Stimulated activated CD8-positive, alpha-beta memory T cell treated with anti-CD3 and anti-CD28 coated beads, Interleukin-7, amount 100 ng/mL, for 48 hours (primary cell): ENCODE measurements at places on chromosomes 3 and 15.

DNA sequence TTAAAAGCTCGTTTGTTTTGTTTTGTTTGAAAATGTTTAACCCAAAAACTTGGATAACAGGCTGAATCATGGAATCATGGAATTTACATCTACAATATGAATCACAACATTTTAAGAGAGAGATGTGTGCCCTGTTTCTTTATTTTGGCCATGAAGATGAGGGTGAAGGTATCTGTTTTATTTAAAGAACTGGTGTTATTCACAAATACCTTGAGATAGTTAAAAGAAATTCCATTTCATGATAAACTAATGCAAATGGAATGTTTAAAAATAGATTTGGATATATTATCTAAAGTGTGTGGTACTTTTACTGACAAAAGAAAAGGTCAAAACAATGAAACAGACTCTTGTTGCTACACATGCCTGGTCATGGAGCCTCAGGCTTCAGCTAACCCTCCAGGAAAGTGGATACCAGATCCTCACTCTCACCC is 486.0 kb upstream of the CFAP20DC start:
- no peak for DNase-seq

DNA sequence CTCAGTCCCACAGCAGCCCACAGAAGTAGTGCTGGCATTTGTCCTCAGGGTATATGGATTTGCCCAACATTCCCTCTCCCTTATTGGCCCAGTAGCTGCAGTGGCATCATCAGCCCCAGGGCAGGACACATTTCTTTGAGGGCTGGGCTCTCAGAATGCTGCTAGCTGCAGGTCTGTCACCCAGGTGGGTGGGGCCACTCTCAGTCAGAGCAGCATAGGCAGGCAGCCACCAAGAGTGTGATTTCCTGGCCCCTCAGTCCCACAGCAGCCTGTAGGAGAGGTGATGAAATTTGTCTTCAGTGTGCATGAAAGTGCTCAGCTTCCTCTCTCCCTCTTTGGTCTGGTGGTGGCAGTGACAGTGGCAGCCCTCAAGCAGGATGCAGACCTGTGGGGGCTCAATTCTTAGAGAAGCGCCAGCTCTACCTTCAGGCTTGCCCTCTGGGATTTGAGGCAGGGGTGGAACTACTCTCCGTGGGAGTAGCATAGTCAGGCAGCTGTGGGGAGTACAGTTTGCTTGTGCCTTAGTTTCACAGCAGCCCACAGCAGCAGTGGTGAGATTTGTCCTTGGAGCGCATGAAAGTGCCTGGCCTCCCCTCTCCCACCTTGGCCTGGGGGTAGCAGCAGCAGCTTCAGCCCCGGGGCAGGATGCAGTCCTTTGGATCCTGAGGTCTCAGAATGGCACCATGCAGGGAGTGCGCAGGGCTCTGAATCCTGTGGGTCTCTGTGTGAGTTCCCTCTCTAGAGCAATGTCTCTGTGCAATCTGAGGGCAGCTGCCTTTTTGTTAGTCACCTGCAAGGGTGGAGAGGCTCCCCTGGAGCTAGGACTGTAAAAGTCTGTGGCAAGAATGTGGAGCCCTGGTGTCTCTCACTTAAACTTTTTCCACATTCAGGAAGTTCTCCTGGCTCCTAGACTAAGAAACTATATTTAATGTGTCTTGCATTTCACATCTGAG is 1229.1 kb downstream of the ROBO2 start:
- DNase-seq = no peak

GRCh38 chr3:108283989-108284388 is 12.4 kb upstream of the HHLA2 start:
- no peak for DNase-seq

GRCh38 chr15:30928076-30928475 is 24.4 kb downstream of the FAN1 start:
- no peak for DNase-seq

- peak; percentile 35 for DNase-seq
Observed at GRCh38 chr3:181009225-181009624, 19.7 kb upstream of the DNAJC19 start.

DNA sequence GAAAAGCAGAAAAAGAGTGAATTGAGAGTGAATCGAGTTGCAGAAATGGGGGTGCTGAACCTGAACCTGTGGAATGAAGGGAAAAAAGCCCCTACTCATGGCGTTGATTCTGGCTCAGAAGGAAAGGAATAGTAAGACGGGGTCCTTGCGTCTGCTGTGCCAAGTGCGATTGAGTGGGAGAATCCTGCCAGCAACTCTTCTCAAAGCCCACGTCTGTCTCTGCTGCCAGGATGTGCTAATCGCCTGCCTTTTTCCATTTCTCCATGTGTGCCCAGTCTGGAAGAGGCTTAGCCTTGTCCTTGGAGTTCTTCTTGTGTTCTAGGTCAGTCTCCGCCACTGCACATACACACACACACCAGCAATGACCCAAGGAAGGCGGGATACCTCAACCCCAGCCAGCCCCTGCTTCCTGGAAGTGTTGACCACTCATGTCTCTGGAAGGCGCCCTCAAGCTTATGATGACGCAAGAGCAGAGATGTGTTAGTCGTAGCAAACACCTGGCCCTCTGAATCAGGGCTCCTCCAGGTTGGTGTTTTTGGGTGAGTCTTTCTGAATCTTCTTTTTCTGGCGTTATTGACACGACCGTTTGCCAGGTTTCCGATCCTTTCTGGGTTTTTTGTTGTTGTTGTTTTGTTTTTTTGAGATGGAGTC is 262.4 kb upstream of the PROK2 start:
- no peak for DNase-seq

DNA sequence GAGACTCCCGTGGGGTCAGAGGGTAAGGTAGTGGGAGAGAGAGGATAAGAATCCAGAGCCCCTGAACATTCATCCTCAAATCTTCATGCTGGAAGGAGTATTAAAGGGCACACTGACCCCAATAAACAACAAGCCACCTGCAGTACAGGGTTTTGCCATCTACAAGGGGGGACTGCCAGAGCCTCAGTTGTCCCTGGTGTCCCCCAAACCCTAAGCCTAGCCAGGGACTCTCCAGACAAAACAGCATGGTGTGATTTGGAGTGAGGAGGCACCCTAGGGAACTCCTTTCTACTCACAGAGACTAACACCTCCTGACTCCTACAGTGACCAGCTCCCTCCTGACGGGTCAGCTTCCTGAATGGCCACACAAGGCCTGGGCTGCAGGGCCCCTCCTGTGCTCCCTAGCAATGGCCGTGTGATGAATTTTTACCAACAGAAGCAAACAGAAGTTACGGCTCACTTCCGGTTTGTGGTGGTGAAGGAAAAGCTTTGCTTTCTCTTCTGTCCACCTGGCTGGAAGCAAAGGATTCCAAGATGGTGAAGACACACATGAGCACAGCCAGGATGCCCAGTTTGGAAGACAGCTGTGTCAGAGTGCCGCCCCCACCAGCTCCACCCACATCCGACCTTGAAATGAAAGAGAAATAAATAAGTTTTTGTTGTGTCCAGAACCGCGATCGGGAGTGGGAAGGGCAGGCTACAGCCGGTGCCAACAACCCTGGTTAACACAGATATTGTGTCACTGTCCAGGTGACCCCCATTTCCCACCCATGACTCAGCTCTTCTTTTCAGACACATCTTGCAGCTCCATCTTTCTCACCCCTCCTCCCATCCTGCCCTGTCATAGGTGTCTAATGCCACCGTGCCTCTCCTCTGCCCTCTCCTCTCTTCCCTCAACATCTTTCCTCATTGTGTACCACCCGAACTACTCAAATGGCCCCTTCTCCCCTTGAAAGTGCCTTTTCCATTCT is 69.6 kb upstream of the ATP13A3 start:
- DNase-seq = no peak

DNA sequence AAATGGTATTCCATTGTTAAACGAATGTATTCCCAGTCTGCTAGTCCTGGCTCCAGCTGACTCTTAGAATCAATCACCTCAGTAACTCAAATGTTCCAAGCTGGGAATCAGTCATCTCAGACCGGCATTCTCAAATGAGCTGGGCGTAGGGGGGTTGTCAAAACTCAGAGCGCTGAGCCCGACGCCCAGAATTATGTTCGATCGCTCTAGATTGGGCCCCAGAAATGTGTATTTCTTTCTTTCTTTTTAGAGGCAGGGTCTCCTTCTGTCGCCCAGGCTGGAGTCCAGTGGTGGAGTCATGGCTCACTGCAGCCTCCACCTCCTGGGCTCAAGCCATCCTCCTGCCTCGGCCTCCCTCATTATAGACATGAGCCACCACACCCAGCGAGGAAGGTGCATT is 99.3 kb upstream of the IGF1R start:
- DNase-seq = no peak

DNA sequence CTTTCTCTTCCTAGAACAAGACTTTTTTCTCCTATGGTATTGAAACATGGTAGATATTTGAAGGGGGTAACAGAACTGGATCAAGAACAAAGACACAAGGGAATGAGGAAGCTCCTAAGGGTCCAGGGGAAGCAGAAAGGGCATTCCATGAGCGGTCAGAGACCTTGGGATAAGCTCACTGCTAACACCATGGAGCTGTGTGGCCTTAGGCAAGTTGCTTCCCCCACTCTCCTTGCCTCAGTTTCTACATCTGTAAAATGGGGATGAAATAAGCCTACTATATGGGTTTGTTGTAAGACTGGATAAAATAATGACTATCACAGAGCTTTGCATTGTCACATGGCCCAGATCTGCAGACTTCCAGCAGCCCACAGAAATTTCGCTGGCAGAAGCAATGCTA is 139.8 kb downstream of the OPA1 start:
- no peak for DNase-seq

DNA sequence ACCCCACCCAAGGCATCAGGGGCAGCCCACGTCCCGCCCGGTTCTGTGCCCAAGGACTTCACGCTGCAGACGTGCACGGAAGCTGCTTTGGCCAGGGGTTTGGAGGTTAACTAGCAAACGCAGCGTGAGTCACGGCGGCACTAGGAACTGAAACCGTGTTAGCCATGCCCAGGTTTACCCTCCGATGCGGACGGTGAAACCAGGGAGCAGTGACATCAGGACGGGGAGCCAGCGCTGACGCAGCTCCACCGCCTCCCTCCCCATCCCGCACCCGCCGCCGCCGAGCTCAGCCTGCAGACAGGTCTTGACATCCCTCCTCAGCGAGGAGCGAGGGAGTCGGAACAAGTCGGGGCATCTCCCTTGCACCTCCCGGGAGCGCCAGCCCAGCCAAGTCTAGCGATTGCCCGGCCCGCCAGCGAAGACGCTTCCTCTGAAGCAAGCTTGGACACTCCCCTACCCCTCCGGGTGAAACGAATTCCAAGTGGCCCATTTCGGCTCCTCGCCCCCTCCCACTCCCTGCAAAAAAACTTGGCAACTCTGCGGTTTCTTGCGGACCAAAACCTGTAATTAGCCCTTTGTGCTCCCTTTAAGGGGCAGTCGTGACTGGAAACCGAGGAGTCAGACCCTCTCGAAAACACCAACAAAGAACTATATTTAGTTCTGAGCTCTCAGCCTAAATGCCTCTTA is 1.4 kb upstream of the RAP2B start:
- DNase-seq = peak; percentile 60

DNA sequence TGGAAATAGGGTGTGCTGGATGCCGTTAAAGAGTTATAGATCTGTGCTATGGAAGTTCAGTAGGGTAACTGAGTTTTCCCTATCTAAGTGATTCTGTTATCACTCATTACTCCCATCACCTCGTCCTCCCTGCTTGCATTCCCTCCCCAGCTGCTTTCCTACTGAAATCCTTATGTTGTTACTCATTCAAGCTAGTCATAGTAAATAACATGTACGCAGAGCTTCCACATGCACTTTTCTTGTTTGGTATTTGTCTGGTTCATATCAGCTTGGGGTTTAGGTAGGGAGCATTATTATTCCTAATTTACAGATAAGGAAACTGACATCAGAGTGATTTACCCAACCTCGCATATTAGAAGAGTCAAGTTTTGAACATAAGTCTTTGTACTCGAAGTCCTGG is 135.1 kb downstream of the HCN4 start:
- DNase-seq = no peak

DNA sequence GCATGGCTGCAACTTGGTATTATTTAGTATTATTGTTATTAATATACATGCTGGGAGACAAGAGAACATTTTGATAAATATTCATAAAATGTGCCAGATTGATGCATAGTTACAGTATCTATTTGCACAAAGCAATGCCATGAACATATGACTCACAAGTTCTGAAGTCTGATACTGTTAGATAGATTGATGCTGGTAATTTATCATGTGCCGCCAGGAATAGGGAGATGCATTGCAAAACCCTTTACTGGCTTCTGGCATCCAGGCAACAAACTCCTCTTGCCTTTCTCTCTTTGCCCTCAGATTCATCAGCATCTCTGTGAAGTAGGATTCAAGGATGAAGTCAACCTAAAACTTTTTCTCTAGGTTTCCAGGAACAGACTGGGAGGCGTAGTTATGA is 41.0 kb upstream of the SLC25A26 start:
- DNase-seq = no peak

- no peak for DNase-seq
Observed at GRCh38 chr15:67839499-67839928, 331 bp downstream of the RNU6-1 start.

GRCh38 chr3:52387481-52387880 is 57.4 kb downstream of the SEMA3G start:
- DNase-seq = no peak

GRCh38 chr15:66603301-66604179 is 37.7 kb upstream of the LCTL start:
- DNase-seq = peak; percentile 19

- DNase-seq = no peak
Observed at GRCh38 chr15:89671687-89672086, 7.5 kb downstream of the PLIN1 start.

DNA sequence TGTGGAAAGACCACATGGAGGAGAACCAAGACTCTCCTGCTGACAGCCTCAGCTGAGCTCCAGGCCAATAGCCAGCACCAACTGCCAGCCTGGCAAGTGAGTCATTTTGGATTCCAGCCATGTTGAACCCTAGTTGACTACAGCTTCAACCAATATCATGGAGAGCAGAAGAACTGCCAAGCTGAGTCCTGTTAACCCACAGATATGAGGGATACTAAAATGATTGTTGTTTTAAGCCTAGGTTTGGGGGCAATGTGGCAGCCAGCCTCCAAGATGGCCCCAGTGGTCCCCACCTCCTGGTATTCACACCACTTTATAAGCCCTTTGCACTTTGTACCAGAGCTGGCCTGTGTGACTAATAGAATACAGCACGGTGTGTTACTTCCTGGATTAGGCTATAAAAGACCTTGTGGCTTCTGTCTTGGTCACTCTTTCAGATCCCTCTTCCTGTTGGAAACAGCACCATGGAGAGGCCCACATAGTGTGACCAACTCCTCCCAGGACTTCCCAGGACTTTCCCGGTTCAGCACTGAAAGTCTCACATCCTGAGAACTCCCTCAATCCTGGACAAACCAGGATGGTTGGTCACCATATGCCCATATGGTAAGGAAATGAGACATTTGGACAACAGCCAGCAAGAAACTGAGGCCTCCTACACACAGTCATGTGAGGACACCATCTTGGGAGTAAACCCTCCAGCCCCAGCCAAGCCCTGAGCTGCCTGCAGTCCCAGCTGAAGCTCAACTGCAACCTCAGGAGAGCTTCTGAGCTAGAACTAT is 32.4 kb upstream of the CDV3 start:
- no peak for DNase-seq

GRCh38 chr3:27978440-27978839 is 256.3 kb upstream of the EOMES start:
- DNase-seq = no peak
